ENCODE measurements at places on chromosomes 12 and 14.

DNA sequence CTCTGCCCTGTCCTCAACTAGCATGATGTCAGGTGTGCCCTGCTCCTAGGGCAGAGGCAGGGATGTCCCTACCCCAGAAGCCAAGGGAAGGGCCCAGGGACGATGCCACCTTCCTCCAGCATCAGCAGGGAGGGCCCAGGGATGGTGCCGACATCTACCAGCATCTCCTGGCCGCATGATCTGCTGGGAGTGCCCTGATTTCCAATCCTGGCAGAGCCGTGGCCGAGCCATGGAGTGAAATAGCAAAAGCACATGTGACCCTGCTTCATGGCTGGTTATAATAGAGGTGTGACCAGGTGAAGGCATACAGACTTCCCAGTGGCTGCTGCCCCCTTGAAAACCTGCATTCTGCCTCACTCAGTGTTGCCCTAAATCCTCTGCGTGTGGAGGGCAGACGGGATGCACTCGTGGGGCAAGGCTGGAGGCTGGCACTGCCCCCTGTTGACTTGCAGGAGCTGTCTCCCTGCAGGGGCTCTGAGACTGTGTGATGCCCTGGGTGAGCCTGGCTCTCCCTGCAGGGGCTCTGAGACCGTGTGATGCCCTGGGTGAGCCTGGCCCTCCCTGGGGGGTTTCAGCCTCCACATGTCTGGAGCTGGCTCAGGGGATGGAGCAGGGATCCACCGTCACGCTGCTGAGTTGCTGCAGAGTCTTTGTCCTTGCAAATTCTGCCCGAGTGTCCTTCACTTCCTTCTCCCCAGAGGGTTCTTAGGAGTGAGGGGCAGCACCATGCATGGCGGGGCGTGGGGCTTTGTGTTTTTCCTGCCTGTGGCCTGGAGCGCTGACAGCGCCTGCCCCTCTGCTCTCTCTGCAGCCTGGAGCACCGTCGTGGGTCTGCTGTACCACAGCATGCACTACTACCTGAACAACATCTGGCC lies 51.7 kb downstream of the ADGRD1 start:
- no peak for DNase-seq

GRCh38 chr12:113898466-113898865 lies 67.7 kb downstream of the RBM19 start:
- DNase-seq = no peak

DNA sequence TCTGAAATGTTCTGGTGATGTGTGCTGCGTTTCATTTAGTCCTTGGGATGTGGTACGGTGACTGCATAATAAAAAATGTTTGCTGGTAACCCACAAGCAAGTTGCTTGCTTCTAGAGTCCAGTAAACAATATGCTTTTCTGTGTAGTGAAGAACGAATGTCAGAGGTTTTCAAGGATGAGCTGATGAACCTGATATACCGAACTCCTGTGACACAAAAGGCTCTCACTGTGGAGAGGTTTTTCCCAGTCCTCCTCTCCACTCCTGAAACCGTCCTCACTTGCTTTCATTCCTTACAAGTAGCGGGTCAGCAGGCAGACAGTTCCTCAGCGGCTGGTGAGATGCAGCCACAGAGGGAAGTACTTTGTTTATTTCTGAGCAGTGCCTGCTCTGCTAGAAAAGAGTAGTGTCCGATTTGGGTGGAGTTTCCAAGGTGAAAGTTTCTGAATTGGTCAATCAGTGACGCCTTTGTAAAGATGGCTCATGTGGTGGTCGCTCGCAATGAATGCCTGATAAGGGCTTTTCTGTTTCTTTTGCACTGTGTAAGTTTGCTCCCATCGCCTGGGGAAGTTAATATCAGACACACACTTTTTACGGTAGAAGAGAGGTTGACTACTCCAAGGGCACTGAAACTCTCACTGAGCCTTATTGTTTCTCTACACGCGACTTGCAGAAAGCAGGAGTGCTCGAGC lies 3.0 kb downstream of the ETV6 start:
- peak; percentile 31 for DNase-seq

- DNase-seq = no peak
These were observed 84.0 kb downstream of the SAMD4A start for GRCh38 chr14:54650959-54651351.

DNA sequence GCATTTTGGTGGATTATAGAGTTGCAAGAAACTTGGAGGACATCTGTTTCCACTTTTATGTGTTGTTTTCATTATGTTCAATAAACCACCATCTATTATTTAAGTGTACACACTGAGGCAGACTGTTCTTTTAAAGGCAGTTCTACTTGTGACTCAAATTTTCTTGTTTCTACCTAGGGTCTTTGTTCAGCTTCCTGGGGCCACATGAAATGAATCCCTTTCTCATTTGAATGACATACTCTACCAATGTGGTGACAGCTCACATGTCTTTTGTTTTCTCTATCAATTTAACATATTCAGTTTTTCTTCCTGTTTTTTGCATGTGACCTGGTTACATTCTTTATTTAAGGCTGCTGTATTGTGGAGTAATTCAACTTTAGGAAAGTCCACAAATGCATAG lies 7.9 kb downstream of the SLC16A7 start:
- no peak for DNase-seq

GRCh38 chr14:104227806-104228205 lies 89.4 kb downstream of the KIF26A start:
- peak; percentile 60 for DNase-seq

DNA sequence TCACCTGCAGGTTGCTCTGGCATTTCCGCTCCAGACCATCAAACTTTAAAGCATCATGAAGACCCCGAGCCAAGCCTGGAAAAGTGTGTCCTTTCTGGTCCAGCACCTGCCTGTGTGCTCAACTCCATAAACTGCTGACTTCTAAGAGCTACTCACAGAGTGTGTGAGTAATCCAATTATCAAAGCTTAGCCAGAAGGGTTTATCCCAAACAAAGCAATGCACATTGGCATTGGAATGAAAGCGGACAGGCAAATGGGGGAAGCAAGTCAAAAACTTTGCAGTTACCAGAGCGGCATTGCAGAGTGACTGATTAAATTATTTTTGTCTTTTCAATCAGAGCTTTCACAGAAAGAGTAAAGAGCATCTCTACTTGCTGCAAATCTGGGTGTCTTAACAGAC lies 1262.4 kb upstream of the SEL1L start:
- no peak for DNase-seq

- no peak for DNase-seq
These were observed 97.2 kb upstream of the KRAS start for GRCh38 chr12:25347716-25348592.

DNA sequence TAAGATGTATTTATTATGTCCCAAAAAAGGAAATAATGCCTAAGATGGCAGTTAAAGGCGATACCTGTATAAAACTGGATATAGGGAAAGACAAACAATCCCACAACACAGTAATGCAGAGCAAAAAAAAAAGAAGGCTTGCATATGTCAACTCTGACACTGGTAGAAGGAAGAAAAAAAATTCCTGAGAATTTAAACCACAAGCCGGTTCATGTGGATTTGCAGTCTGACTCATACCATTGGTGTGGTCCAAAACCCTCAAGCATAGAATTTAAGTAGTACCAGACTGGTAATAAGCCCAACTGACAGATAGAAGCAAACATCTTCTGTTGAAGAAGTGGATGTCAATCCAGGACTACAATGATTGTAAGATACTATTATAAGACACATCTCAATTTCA lies 7.2 kb downstream of the DNAI7 start:
- no peak for DNase-seq

DNA sequence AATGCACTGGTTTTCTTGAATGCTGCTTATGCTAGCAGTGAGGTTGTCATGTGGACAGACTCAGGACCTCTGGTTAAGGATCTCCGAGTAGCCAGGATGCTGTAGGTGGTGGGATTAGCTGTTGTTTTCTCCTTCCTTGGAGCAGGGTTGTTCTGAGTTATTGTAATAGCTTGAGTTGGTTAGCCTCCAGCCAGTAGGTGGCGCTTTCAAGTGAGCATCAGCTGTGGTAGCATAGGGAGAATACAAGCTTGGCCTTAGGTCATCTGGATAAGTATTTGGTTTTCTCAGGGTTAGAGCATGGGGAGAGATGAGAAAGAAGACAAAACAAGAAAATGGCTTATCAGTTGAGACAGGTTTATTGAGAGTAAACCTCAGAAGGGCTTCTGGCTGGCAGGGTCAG lies 299.7 kb upstream of the FBXO33 start:
- peak; percentile 0 for DNase-seq

DNA sequence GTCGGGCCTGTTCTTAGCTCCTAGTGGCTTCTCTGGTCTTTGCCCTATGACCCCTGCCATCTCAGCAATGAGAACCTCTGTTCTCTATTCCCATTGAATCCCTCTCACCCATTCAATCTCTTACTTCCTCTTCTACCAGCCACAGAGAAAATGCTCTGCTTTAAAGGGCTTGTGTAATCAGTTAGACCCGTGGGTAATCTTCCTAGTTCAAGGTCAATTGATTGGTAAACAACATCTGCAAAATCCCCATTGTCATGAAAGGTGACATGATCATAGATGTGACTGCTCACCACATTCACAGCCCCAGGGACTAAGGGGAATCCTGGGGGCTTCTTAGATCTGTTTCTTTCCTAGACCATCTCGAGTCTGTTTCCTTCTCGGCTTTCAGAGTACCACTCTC lies 7.2 kb upstream of the CCDC197 start:
- DNase-seq = no peak

DNA sequence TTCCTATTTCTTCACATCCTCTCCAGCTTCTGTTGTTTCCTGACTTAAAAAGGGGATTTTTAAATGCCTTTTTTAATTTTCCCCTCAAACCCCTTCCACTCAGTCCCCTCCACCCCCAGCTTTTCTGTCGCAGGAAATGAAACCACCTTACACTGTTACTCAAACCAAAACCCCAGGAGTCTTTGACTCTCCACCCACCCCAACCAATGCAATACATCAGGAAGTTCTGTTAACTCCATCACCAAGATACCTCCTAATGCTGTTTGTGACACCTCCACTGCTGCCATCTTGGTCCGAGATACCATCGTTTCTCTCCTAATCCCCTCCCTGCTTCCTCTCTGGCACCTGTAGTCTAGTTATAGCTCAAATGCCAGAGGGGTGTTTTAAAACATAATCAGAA lies 25.4 kb upstream of the CPM start:
- peak; percentile 44 for DNase-seq

DNA sequence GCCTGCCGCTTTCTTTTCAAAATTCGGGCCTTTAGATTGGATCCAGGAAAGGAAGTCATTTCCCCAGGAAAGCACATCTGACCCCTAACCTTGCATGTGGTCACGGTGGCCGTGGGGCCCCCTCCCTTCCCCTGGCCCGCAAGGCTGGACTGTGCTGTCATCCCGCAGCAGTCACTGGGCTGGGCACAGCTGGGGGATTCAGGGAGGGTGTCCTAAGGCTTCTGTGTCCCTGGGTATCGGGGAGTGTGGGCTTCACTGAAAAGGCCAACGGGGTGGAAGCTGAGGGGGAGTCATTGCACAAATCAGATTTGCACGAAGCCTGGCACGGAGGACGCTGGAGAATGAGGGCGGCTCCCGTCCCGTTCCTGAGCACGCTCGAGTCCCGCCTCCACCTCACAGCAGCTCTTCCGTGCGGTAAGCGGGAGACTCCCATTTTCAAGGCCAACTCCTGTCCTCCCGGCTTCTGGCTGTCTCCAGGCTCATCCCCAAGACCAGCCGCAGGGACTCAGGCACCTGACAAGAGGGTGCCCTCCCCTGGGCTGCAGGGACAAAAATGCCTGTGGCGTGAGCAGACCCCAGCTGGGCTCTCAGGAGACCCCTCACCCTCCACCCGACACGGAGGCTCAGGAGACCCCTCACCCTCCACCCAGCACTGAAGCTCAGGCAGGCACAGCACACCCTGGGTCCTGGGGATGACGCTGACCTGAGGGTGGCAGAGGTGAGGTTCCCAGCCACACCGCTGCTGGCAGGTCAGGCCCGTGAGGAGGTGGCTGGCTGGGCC lies 9.6 kb downstream of the XRCC3 start:
- no peak for DNase-seq

DNA sequence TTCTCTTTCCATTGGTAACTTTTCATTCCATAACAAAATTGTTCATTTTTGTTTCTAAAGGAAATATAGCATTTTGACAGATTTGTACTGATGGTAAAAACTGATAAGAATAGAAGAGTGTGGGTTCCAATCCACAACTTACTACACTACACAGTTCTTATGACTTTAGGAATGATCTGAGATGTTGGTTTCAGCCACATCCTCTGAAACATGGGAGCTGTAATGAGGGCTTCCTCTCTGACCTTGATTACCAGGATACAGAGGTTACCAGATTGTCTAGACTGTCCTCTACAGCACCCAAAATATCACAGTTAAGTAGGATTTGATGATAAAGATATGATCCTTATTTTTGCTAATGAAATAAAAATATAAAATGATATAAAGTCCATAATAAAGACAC lies 1184.6 kb downstream of the FLRT2 start:
- DNase-seq = no peak

DNA sequence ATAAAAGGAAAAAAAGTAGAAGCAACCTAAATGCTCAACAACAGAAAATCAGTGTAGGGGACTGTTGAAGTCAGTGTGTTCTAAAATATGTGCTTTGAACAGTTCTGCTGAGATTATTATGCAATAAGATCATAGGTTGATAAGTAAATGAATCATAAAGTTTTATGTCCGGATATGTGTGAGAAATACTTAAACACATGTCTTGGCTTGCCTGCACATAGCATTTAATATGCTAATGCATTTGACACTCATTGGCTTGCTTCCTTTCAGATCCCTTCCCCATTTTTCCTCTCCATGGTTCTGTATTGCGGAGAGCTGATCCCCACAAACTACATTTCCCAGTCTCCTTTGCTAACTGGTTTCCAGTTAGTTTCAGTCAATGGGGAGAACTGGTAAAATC lies 573.8 kb upstream of the TBX3 start:
- DNase-seq = no peak

GRCh38 chr14:75514673-75515628 lies 7.3 kb upstream of the BATF start:
- peak; percentile 45 for DNase-seq

- no peak for DNase-seq
These were observed 34.5 kb upstream of the NFYB start for GRCh38 chr12:104172570-104172947.

DNA sequence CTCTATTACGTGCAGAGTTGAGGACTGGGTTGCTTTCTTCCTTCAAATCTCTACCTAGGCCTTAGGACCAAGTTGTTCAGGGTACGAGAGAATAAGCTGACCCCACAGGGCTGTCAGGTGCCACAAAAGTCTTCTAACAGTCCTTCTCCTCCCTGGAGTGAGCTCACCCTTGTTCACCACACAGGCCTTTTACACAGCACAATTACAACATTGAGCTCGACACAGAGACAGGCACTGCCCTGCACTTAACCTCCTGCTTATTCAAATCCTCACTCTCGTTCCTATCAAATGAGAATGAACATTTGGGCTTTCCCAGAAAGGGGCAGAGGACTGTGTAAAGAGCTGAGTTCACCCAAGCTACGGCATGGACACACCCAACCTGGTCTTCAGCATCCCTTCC lies 2.4 kb downstream of the GALNT6 start:
- DNase-seq = no peak

Data from stimulated activated CD8-positive, alpha-beta memory T cell treated with anti-CD3 and anti-CD28 coated beads, Interleukin-7, amount 100 ng/mL, for 48 hours (primary cell).